ENCODE measurements at places on chromosomes 7 and 10.

DNA sequence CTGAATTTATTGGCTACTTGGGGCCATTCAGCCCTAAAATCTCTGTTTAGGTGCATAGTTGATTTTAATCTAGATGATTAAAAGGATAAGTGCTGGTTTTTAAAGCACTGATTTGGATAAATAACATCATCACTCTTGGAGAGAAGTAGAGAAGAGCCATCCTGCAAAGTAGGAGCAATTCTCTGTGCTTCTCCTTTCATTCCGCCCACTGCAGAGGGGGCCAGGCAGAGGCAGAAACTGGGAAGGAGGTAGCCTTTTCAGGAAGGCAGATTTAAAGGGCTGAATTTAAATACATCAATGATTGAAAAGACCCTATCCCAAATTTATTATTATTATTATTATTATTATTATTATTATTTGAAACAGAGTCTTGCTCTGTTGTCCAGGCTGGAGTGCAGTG is 14.1 kb downstream of the MAP3K8 start:
- no peak for DNase-seq

DNA sequence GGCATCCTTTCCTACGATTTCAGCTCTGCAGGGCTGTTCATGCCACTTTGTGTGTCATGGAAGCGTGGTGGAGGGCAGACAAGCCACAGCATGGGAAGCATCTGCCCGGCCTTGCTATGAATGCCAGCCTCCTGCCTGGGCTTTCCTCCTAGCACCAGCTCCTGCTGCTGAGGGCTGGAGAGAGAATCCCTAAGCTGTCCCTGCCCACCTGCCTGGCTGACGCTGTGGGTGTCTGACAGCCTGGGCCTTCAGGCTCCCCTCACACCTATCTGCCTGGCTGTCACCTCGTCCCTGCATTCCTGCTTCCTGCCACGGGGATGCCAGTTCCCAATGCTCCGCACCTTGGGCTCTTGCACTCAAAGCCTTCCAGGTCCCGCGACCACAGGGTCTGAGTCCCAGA is 606.5 kb upstream of the MGMT start:
- DNase-seq = no peak

- no peak for DNase-seq
Observed at GRCh38 chr7:34157137-34157536, 251.8 kb downstream of the BMPER start.

DNA sequence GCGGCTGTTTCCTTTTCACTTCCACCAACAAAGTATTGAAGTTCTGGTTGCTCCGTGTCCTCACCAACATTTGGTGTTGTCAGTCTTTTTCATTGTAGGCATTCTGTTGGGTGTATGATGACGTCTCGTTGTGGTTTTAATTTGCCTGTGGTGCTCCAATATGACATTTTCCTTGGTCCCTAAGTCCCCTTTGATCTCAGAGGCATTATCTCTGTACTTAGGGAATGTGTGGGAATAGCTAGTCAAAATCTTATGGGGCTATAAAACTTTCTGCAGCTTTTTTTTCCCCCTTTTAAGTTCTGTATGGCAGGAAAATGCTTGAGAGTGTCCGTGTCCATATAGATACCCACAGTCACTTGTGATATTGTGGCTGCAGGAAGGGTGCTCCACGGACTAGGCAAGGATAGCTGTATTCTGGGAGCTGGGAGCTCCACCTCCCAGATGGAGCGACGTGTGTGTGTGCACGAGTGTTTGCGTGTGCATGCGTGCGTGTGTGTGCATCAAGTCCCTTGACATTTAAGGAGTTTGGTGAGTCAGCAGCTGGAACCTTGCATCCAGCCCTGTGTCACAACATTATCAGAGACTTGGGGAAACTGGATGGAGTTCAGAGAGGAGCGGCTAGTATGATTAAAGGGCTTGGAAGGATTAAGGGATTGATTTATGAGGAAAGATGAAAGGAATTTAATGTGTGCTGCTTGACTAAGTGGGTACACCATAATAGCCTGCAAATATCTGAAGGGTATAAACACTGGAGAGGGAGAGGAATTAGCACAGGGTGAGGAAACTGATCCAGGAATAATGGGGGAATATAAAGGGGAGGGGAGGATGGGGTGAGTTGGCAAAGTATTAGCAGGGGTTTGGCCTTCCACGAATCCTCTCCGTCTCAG is 66.8 kb downstream of the LRMDA start:
- no peak for DNase-seq

GRCh38 chr7:124497176-124497575 is 268.4 kb downstream of the GPR37 start:
- DNase-seq = no peak

GRCh38 chr7:134083766-134084487 is 43.2 kb upstream of the LRGUK start:
- DNase-seq = no peak

- DNase-seq = no peak
Observed at GRCh38 chr10:62491597-62491996, 117.4 kb downstream of the ZNF365 start.

DNA sequence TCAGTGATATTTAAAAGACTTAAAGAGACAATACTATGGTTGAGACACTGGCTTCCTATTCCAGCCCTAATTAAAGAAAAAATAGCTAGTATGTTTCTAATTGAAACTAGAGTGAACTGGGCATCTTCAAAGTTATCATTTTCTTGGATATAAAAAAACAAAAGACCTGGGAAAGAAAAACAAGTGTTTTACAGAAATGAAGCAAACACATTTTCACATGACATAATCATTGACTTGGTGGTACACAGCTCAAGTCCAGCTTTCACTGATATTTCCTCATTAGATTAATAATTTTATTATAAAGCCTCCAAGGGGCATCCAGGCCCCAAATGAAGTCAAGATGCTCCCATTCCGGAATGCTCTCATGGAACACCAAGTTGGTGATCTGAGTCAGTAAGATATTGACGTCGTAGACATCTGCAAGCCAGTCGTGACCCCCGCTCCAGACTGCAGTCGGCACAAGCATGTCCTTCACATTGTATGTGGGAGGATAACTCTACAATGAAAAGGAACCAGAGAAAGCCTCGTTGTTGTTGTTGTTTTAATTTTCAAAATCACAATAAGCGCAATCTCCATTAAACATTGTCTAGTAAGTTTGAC is 7.5 kb upstream of the CH25H start:
- no peak for DNase-seq

DNA sequence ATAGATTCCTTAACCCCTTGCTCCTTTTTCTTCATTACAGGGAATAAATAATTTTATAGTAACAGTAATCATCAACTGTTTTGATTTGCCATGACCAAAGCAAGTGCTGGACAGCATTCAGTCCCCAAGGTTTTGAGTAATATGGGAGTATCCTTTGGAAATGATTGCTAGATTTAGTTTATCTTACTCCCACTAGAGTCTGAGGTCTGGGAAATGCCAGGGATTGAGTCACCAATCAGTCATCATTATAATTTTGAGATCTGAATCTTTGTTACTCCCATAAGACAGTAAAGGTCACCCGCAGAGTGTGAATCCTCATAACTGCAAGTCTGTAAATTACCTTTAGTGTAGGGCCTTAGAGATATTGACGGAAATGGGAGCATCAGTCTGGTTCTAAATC is 133.7 kb upstream of the SEMA3E start:
- no peak for DNase-seq

DNA sequence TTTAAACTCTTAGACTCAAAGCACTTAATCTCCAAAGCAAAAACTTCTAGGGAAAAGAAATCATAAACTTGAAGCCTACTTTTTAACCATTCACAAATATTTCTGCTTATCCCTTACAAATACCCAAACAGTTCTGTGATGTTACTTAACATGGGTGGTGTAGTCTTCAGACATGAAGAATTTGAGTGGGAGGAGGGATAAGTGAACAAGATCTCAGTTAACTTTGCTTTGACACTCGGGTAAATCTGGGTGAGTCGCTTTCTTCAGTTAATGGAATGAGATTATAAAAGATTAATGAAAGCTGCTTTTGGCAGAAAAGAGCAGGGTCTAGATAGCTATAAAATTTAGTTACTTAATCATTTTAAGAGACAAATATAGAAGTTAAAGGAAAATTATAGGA is 47.5 kb downstream of the RNF133 start:
- no peak for DNase-seq

GRCh38 chr7:107926481-107926880 is 35.5 kb downstream of the DLD start:
- no peak for DNase-seq

DNA sequence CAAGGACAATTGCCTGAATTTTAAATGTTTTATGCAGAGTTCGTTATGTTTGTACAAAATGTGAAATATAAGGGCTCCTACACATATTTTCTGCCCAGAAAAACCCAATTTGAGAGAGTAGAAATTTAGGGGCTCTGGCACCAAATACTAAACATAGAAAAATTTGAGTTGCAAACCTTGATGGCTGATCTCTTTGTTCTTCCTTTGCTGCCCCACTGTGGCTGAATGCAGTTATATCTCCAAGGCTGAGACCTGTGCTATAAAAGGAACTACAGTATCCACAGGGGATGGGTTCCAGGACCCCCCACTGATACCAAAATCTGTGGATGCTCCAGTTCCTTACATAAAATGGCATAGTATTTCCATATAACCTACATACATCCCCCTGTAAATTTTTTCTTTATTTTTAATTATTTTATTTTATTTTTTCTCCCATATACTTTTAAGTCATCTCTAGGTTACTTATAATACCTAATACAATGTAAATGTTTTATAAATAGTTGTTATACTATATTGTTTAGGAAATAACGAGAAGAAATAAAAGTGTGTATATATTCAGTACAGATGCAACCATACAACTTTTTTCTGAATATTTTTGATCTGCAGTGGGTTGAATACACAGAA is 22.5 kb downstream of the CFAP43 start:
- peak; percentile 83 for DNase-seq
